ENCODE measurements at places on chromosomes 5 and 9. TPM values are rescaled to one million over a fixed set of nuclear protein-coding genes. Genes with fewer than 3 reads are reported as not detected.
A peak's percentile ranks its signal among the peaks of the same experiment; 100 is the strongest.

Gene KIF4B
- total RNA-seq = 0.17 TPM

Gene PTGES
- total RNA-seq = 2.5 TPM

Gene HTR4
- total RNA-seq = not detected

- no peak overlapping the region for H3K4me3 ChIP-seq
- H3K27me3 ChIP-seq = no peaks in the 10 kb centered on the region
- peaks cover 5% of the 10 kb centered on the region for H3K4me1 ChIP-seq
- no peak for DNase-seq
These were observed 35.3 kb downstream of the PFDN1 start for GRCh38 chr5:140267559-140268018.

DNA sequence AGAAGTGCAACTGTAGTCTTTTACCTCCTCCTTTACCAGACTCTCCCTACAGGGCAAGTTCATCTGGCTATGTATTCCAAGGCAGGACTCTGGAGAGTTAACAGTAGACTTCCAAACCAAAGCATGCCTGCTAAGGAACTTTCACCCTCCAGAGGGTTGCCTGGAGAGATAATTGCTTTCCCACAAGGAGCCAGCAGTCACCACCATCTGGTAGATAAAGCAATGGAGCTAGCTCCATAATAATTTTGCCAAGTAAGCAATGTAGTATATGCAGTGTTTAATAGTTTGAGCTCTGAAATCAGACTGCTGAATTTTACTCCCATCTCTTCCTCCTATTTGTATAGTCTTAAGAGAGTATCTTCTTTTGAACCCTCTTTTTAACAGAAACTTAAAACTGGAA, 566.8 kb upstream of the PTGER4 start:
- H3K4me3 ChIP-seq = no peak overlapping the region
- no peaks in the 10 kb centered on the region for H3K4me1 ChIP-seq
- no peaks in the 10 kb centered on the region for H3K27me3 ChIP-seq
- no peak overlapping the region for H3K27ac ChIP-seq

DNA sequence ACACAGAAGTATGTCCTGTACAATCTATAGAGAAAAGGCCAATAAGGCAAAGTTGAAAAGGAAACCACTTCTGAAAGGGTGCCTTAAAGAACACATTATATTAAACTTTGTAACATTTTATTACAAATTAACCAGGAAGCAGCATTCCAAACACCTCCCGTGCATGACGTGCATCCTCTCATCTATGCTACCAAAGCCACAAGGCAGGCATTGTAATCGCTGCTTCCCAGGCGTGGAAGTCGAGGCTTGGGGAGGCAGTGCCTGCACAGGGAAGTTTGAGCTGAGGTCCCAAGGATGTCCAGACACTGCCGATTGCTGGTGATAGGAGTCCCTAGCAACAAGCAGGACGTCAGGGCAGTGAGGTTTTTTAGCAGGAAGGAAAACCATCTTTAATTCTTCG, 44.3 kb upstream of the BARHL1 start:
- no peaks in the 10 kb centered on the region for H3K27me3 ChIP-seq
- H3K27ac ChIP-seq = no peak overlapping the region

DNA sequence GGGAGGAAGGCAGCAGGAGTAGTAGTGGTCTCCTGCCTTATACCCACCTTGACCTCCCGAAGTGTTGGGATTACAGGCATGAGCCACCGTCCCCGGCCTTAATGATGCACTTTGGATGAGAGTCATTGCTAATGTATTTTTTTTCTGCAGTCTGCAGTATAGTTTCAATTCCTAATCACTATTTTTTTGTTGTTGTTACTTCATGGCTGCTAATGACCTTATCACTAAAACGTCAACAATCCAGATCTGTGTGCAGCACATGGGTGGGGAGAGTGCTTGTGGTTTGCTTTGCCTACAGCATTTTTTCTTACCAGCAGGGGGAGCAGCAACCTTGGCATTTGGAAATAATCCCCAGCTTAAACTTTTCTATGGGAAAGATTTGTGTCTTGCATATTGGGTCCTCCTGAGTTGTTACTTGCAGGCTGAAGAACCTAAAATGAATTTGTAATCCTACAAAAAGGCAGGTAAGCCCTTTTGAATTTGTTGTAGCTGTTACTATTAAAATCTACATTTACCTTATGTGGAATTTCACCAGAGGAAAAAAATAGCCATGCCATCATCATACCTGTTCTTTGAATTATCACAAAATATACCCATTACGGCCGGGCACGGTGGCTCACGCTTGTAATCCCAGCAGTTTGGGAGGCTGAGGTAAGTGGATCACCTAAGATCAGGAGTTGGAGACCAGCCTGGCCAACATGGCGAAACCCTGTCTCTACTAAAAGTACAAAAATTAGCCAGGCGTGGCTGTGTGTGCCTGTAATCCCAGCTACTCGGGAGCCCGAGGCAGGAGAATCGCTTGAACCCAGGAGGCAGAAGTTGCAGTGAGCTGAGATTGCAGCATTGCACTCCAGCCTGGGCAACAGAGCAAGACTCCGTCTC, 6.3 kb upstream of the MED7 start:
- no peaks in the 10 kb centered on the region for H3K27me3 ChIP-seq
- no peaks in the 10 kb centered on the region for H3K36me3 ChIP-seq
- peaks cover 8% of the 10 kb centered on the region for H3K4me1 ChIP-seq
- no peak overlapping the region for H3K27ac ChIP-seq
- no peak for DNase-seq
- H3K4me3 ChIP-seq = no peak overlapping the region

DNA sequence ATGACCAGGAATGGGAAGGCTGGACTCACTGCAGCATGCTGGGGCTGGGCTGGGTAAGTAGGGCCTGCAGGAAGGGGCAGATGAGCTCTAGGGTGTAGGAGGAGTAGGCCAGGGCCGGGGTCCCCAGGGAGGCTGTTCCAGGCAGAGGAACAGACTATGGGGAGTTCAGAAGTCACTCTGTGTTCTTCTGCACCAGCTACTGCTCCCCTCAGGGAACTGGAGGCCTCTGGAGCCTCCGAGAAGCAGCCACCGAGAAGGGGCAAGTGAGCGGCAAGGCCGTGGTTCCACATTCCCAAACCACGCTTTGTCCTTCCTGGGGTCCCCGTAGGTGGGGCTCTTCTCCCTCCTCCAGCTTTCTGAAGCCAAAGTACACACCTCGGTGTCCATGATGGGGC, 8.4 kb upstream of the SLC2A6 start:
- peak overlapping the region; percentile 66 for H3K27ac ChIP-seq
- peaks cover 30% of the 10 kb centered on the region for H3K4me1 ChIP-seq
- H3K4me3 ChIP-seq = no peak overlapping the region
- H3K27me3 ChIP-seq = no peaks in the 10 kb centered on the region
- H3K36me3 ChIP-seq = no peaks in the 10 kb centered on the region

GRCh38 chr5:71830681-71831539, 111.8 kb downstream of the CARTPT start:
- DNase-seq = no peak
- no peaks in the 10 kb centered on the region for H3K4me1 ChIP-seq

- H3K27me3 ChIP-seq = no peaks in the 10 kb centered on the region
- no peaks in the 10 kb centered on the region for H3K4me1 ChIP-seq
- H3K4me3 ChIP-seq = no peak overlapping the region
- peak; percentile 42 for DNase-seq
- H3K27ac ChIP-seq = no peak overlapping the region
- H3K36me3 ChIP-seq = no peaks in the 10 kb centered on the region
These were observed 218.4 kb upstream of the MVB12B start for GRCh38 chr9:126108240-126108639.

DNA sequence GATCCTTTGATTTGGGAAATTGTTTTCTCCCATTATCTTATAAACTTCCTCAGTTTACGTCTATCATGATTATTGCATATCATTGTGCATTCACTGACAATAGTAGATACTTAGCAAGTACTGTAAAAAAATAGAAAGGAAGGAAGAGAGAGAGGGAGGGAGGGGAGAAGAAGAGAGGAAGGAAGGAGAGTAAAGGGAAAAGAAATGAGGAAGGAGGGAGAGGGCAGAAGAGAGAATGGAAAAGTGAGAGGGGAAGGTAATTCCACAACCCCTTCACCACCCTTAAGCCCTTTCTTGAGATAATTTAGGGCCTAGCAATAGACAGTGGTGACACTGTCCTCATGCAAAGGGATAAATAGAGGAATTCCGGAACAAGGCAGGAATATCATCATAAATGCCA, 64.4 kb downstream of the NFIB start:
- no peak overlapping the region for H3K27ac ChIP-seq
- no peak for DNase-seq
- H3K27me3 ChIP-seq = no peaks in the 10 kb centered on the region
- H3K4me1 ChIP-seq = no peaks in the 10 kb centered on the region

DNA sequence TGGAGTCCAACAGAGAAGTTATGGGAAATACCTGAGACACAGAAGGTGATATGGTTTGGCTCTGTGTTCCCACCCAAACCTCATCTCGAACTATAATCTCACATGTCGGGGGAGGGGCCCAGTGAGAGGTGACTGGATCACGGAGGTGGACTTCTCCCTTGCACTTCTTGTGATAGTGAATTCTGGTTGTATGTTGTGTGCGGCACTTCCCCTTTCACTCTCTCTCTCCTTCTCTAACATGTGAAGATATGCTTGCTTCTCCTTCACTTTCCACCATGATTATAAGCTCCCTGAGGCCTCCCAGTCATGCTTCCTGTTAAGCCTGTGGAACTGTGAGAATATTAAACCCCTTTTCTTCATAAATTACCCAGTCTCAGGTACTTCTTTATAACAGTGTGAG, 96.1 kb downstream of the TMEM232 start:
- no peak overlapping the region for H3K27ac ChIP-seq
- H3K27me3 ChIP-seq = no peaks in the 10 kb centered on the region
- H3K4me3 ChIP-seq = no peak overlapping the region
- H3K36me3 ChIP-seq = no peaks in the 10 kb centered on the region

- no peaks in the 10 kb centered on the region for H3K27me3 ChIP-seq
- no peaks in the 10 kb centered on the region for H3K36me3 ChIP-seq
- H3K4me1 ChIP-seq = no peaks in the 10 kb centered on the region
These were observed 684.8 kb upstream of the CCNG1 start for GRCh38 chr5:162752612-162753011.

- no peaks in the 10 kb centered on the region for H3K27me3 ChIP-seq
- peaks cover 53% of the 10 kb centered on the region for H3K36me3 ChIP-seq
- DNase-seq = no peak
- peak overlapping the region; percentile 61 for H3K4me3 ChIP-seq
These were observed 515 bp downstream of the UTP15 start for GRCh38 chr5:73565969-73566547.
